ENCODE measurements at places on chromosomes 7 and 10.

DNA sequence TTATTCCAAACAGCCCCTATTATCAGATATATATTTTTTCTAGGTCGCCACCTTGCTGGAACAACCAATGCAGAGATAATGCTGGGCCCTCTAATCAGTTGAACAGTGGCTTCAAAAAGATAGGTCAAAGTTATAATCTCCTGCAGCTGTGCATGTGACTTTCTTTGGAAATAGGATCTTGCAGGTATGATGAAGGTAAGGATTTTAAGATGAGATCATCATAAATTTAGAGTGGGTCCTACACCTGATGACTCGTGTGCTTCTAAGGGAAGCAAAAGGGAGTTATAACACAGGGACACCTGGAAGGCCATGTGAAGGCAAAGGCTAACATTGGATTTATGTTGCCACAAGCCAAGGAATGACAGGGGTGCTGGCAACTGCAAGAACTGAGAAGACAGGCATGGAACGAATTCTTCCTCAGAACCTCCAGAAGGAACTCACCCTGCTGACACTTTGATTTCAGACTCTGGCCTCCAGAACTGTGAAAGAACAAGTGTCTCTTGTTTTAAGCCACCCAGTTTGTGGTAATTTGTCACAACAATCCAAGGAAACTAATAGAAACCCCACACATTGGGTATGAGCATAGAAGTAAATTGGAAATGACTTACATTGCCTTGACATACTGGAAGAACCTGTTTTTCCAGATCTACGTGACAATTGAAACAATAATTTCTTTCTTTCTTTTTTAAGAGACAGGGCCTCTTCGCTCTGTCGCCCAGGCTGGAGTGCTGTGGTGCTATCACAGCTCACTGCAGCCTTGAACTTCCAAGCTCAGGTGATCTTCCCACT, 34.4 kb downstream of the CCDC71L start:
- DNase-seq, result no peak

- no peak for DNase-seq
Measured at GRCh38 chr10:132523561-132524442, 13.8 kb upstream of the INPP5A start.

GRCh38 chr7:1752111-1752510, 82.0 kb downstream of the ELFN1 start:
- no peak for DNase-seq

GRCh38 chr7:96645084-96645483, 64.6 kb downstream of the SEM1 start:
- DNase-seq, result no peak

- DNase-seq, result peak; percentile 75
Measured at GRCh38 chr10:43399320-43400310, 9.4 kb downstream of the HNRNPF start.

DNA sequence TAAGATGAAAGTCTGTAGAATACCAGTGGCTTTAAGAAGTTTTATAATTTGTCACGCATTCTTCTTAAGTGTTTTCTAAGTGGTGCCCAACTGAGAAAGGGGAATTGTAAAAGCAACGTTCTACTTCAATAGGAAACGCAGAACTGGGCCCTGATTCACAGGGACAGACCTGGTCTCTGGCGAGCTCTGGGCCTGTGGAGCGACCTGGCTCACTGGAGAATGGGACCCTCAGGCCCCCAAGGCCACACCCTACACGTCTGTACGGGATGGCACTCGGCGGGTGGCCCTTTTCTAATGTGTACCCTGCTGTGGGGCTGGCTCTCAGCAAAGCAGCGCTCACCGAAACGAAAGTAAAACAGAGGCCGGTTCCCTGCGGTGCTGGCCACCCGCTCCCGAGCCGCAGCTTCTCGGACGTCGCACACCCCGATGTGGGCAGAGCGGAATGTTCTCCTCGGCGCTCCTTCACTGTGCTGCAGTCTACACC, 205.0 kb downstream of the DIP2C start:
- DNase-seq, result peak; percentile 33

- peak; percentile 30 for DNase-seq
Measured at GRCh38 chr7:40015790-40016296, 65.8 kb downstream of the CDK13 start.

GRCh38 chr10:126215746-126216631, 172.3 kb downstream of the ADAM12 start:
- peak; percentile 94 for DNase-seq

- no peak for DNase-seq
Measured at GRCh38 chr7:75694638-75695399, 43.9 kb downstream of the HIP1 start.

GRCh38 chr10:126908729-126909128, 3.5 kb downstream of the DOCK1 start:
- DNase-seq, result no peak

DNA sequence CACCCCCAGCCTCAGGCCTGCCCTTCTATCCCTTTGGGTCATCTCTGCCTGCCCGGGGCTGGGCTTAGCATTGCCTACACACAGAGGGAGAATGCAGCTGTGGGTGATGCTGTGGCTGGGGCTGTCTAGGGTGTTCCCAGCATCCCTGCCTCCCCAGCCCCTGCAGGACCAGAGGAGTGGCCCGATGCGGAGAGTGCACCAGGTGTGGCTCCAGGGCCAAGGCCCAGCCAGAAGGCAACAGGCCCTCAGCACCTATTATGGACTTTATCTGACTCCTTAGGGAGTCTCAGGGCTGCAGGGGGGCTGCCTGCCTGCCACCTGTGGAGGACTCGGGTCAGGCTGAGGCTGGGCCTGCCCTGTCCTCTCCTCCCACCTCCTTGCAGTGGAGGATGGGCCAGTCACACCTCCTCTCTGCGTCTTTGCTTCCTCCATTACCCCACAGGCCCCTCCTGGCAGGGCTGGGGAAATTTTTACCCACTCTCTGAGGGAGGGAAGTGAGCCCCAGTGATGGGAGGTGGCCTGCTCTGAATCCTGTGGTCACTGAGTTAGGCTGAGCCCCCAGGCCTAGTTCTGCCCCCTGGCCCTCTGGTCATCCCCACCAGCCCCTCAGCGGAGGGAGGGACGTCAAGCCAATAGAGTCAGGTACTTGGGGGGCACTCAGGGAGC, 92.9 kb upstream of the PCBD1 start:
- no peak for DNase-seq

- peak; percentile 33 for DNase-seq
Measured at GRCh38 chr7:30510124-30511075, 5.8 kb upstream of the GGCT start.

GRCh38 chr10:44153918-44154670, 230.8 kb downstream of the CXCL12 start:
- DNase-seq, result no peak

DNA sequence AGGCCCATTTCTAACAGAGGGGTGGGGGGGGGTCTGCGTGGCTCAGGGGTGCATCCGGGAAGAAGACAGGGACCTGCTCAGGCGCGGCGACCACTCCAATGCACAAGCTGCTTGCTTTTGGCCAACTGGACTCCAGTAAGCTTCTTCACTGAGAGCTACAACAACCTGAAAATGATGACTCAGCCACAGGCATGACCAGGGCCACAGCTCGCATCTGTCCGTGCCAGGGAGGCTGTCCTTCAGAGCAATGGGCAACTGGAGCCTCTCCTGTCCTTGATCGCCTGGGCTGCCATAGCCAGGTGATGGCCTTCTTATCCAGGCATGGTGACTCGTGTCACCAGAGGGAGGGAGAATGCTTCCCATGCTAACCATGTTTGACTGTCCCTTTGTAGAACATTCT, 81.6 kb upstream of the RNF32 start:
- no peak for DNase-seq

DNA sequence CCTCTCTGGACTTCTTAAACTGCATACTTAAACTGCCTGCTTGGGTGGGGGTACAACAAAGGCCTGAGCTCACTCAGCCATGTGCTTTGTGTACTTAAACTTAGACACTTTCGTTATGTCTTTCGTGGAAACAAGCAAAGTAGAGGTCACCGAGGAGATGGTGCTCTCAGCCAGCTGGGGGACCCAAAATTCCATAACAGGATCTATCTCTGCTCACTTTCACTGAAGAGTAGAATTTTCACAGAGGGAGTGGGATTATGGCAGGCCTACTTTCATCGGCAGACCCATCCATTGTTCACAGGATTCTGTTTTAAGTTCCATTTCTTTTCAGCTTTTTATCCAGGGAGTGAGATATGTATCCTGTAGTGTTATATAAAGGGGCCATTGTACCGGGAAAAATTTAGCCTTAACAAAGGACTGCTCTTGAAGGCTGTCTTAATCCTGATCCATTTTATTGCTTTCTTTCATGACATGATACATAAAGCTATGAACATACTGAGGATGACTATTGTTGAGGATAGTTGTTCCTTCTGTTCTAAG, 370.0 kb upstream of the GHITM start:
- DNase-seq, result no peak

DNA sequence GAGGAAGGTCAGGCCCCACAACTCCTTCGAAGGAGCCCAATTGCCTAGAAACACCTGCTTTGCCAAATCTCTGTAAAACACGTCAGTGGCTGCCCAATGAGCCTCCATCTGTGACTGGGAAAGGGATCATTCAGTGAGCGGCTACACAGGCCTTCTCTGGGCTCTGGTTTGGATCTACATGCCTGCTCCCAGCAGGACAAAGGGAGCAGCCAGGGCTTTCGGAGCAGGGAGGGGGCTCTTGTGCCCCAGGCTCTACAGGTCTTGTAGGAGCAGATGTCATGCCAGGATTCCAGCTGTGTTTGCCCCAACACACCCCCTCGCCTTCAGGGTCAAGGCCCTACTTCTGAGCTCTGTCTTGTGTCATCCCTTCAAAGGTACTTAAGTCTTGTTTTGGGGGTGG, 73.5 kb downstream of the CLEC2L start:
- DNase-seq, result no peak

- no peak for DNase-seq
Measured at GRCh38 chr7:94332571-94332970, 62.1 kb upstream of the COL1A2 start.

DNA sequence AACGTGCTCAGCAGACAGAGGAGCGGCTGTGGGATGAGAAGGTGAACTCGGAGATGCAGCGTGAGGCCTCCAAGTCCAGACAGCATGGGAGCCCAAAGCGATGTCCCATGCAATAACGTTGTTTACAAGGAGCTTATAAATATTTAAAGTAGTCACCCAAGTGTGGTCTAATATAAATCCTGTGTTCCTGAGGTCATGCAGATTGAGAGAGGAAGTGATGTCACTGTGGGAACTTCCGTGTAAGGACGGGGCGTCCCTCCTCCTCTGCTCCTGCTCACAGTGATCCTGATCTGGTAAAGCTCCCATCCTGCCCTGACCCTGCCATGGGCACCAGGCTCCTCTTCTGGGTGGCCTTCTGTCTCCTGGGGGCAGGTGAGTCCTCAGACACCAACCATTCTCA, 94.7 kb upstream of the PRSS58 start:
- DNase-seq, result no peak

- no peak for DNase-seq
Measured at GRCh38 chr10:5187867-5188266, 2.9 kb upstream of the AKR1C8 start.

DNA sequence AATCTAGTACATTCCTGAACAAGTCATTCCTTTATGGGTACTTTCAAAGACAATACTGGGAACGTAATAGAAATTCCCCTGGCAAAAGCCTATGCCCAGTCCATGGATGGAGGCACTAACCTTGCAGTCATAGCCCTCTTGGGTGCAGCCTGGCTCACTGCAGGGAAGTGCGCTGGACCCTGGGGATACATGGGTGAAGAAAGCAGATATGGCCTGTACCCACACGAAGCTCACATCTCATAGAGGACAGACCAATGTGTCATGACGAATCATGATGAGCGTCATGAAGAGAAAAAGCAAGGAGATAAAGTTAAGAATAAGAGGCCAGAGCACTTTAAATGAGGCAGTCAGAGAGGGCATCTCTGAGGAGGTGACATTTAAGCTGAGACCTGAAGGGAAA, 11.8 kb downstream of the PRLHR start:
- no peak for DNase-seq

- DNase-seq, result no peak
Measured at GRCh38 chr10:5252177-5253037, 55.8 kb downstream of the AKR1C4 start.

- DNase-seq, result peak; percentile 70
Measured at GRCh38 chr7:130632111-130632510, 36.4 kb downstream of the COPG2 start.
